Fibroblast of lung (primary cell): ENCODE measurements at places on chromosomes 7 and 10. TPM values are rescaled to one million over a fixed set of nuclear protein-coding genes. Genes with fewer than 3 reads are reported as not detected.

STRIP2 gene
- total RNA-seq = 4.9 and 10.9 TPM in 2 replicates

HMX3 gene
- not detected in 2 replicates for total RNA-seq

MOGAT3 gene
- total RNA-seq = not detected in 2 replicates

MYL10 gene
- total RNA-seq = not detected in 2 replicates

CYP2C9 gene
- not detected in 2 replicates for total RNA-seq

OGDH gene
- total RNA-seq = 40.8 and 69.2 TPM in 2 replicates

PLEKHS1 gene
- not detected in 2 replicates for total RNA-seq

UNCX gene
- not detected in 2 replicates for total RNA-seq

RPEL1 gene
- total RNA-seq = 0.17 and 0.26 TPM in 2 replicates

LHFPL3 gene
- total RNA-seq = not detected in 2 replicates

PNLIPRP3 gene
- total RNA-seq = not detected in 2 replicates

C7orf33 gene
- total RNA-seq = not detected in 2 replicates

AKR1C4 gene
- total RNA-seq = not detected in 2 replicates

ZNF804B gene
- total RNA-seq = not detected in 2 replicates

NEBL gene
- total RNA-seq = 0.33 and 1.3 TPM in 2 replicates

SPDYE18 gene
- total RNA-seq = 0.50 and 0.51 TPM in 2 replicates

NODAL gene
- total RNA-seq = not detected in 2 replicates

TMEM176A gene
- 14.2 and 61.1 TPM in 2 replicates for total RNA-seq

FAM237B gene
- under 0.01 TPM in 1 of 2 replicates, not detected in the other for total RNA-seq

CFAP70 gene
- 1.0 and 1.3 TPM in 2 replicates for total RNA-seq

MKI67 gene
- 0.26 and 4.3 TPM in 2 replicates for total RNA-seq

UTF1 gene
- total RNA-seq = not detected in 2 replicates

BMPER gene
- 12.2 and 28.2 TPM in 2 replicates for total RNA-seq

PAX4 gene
- total RNA-seq = not detected in 2 replicates

FLNC gene
- 106 and 191 TPM in 2 replicates for total RNA-seq

CNOT4 gene
- 8.5 and 14.9 TPM in 2 replicates for total RNA-seq

MBL2 gene
- total RNA-seq = not detected in 2 replicates

CLCN1 gene
- under 0.01 TPM in 2 replicates for total RNA-seq

AKR1D1 gene
- not detected in 2 replicates for total RNA-seq

HOXA13 gene
- not detected in 2 replicates for total RNA-seq

BLNK gene
- total RNA-seq = 0.33 and 0.51 TPM in 2 replicates

ABCA13 gene
- total RNA-seq = 0.26 and 10.9 TPM in 2 replicates

PPP1R3C gene
- 94.5 and 125 TPM in 2 replicates for total RNA-seq

PDZD7 gene
- 1.3 TPM in 2 replicates for total RNA-seq

GIMAP7 gene
- total RNA-seq = not detected in 2 replicates

SRGN gene
- 147 and 363 TPM in 2 replicates for total RNA-seq

ADIRF gene
- total RNA-seq = 119 and 142 TPM in 2 replicates

DYNC1I1 gene
- total RNA-seq = under 0.01 and 0.17 TPM in 2 replicates

TAS2R3 gene
- 1.3 and 2.8 TPM in 2 replicates for total RNA-seq

HSPB1 gene
- 36.2 and 70.0 TPM in 2 replicates for total RNA-seq

ATOH7 gene
- under 0.01 TPM in 1 of 2 replicates, not detected in the other for total RNA-seq

ELN gene
- 2.1 and 6.4 TPM in 2 replicates for total RNA-seq

HIBADH gene
- 69.3 and 88.7 TPM in 2 replicates for total RNA-seq

CFAP69 gene
- 6.2 and 7.1 TPM in 2 replicates for total RNA-seq

ODAD2 gene
- 1.3 and 1.5 TPM in 2 replicates for total RNA-seq

GIMAP8 gene
- under 0.01 TPM in 2 replicates for total RNA-seq

TLL2 gene
- total RNA-seq = 0.17 and 0.26 TPM in 2 replicates

MMD2 gene
- not detected in 2 replicates for total RNA-seq

NXPH1 gene
- total RNA-seq = not detected in 2 replicates

GBX1 gene
- total RNA-seq = not detected in 2 replicates

MYOZ1 gene
- total RNA-seq = 0.17 and 0.51 TPM in 2 replicates
